Stimulated activated CD8-positive, alpha-beta memory T cell treated with anti-CD3 and anti-CD28 coated beads, Interleukin-7, amount 100 ng/mL, for 48 hours (primary cell): ENCODE measurements at places on chromosomes 2 and 18.

DNA sequence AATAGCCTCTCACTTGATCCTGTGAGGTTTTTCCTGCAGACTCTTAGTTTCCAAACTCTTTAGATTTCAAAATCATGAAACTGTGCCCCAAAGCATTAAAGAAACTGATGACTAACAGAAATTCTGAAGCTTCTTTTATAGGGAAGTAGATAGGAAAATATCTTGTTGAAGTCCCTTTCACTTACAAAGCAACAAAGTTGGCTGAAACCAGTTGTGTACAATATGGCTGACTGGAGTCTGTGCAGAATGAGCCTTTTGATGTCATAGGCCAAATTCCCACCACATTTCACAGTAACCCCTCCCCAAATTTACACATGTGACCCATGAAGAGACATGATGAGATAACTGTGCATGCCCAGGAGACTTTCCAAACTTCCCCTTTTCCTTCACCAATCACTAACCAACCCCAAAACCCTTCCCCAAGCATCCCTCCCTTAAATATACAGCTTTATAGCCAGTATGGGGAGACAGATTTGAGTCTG, 61.7 kb upstream of the NCK2 start:
- DNase-seq = no peak

DNA sequence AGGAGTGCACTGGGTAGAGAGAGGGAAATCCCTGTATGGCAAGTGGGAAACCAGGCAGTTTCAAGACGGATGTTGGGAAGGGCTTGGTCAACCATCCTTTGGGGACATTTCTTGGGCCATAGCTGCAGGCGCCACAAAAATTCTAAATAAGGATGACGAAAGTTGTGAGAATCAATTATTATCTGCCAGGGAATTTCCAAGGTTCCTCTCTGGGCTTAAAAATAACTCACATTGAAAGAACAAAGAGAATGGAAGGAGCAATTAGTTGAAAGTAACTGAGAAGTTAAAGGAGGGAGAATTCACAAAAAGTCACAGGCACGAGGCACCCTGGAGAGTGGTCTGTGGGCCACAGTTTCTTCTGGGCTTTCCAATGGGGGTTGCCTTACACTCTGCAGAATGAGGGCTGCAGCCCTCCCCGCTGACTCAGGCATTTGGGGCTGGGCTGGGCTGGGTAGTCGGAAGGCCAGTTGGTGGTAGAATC, 195.7 kb downstream of the SMAD7 start:
- no peak for DNase-seq

DNA sequence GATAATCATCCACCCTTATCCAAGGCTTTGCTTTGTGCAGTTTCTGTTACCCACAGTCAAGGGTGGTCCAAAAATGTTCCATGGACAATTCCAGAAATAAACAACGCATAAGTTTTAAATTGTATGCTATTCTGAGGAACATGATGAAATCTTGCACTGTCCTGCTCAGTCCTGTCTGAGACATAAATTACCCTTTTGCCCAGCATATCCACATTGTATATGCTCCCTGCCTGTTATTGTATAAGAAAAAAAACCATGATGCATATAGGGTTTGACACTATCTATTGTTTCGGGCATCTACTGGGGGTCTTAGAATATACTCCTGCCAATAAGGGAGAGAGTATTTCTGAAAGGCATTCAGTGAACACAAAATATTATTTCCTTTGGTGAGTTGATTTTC, 24.0 kb downstream of the LRRTM1 start:
- no peak for DNase-seq

- DNase-seq = no peak
Measured at GRCh38 chr18:48216639-48217257, 192.4 kb downstream of the ZBTB7C start.

GRCh38 chr18:23838233-23838632, 149.0 kb downstream of the LAMA3 start:
- no peak for DNase-seq

DNA sequence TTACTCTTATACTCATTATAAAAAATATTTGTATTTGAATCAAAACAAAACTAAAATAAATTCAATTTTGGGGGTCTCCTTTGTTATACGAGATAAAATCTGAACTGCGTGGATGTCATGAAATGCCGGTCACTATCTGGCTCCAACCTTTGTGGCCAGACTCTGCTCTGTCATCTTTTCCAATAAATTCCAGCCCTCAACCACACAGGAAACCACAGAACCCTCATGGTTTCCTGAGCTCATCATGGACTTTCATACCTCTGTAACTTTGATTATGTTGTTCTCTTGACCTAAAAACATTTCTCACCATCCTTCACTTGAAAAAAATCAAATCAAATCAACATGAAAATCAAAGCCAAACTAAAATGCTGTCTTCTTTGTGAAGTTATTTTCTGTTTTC, 724.7 kb downstream of the METTL4 start:
- no peak for DNase-seq
